ENCODE measurements at places on chromosomes 16 and 17. TPM values are rescaled to one million over a fixed set of nuclear protein-coding genes. Genes with fewer than 3 reads are reported as not detected.

Gene CCR7
- total RNA-seq = not detected

Gene CMTM2
- total RNA-seq = not detected

Gene TBC1D3I
- total RNA-seq = 3.0 TPM

Gene LGALS9B
- not detected for total RNA-seq

Gene RFFL
- 16.5 TPM for total RNA-seq

Gene PDE6G
- total RNA-seq = not detected

Gene TBX2
- 5.4 TPM for total RNA-seq

Gene CDH11
- total RNA-seq = 2.6 TPM

Gene NTN1
- 0.76 TPM for total RNA-seq

Gene HLF
- total RNA-seq = 0.32 TPM

Gene CDH13
- 81.1 TPM for total RNA-seq

Gene NACA2
- not detected for total RNA-seq
